ENCODE measurements at places on chromosomes 1 and 21.

GRCh38 chr1:41504114-41505035 is 19.9 kb upstream of the EDN2 start:
- DNase-seq: no peak

DNA sequence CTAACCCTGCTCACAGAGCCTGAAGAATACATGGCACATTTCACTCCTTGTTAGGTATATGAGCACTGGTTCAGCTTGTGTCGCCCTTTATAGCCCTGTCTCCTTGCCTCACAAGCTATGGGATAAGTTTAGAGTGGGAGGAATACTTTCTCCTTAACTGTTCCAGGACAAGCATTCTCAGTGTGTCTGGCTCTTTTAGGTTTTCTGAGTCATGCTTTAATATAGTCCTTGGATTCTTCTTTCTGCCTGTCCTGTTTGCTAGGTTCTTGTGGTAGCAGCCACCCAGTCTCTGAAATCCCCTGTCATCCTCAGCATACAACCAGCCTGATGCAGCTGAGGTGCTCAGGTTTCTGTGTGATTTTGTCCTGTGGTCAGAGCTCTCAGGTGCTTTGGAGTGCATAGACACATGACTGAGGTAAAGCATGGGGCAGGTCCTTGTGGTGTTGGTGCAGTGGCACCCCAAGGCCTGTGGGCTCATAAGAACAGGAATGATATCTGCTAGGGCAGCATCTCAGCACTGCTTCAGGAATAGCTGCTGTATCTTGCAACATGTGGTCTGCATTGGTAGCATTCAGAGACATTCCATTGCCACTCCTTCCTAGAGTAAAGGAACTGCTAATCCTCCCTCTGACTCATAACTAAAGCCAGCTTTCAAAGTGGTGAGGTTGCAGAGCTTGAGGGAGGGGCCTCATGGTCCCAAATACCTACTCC is 14.2 kb upstream of the CASQ2 start:
- no peak for DNase-seq

DNA sequence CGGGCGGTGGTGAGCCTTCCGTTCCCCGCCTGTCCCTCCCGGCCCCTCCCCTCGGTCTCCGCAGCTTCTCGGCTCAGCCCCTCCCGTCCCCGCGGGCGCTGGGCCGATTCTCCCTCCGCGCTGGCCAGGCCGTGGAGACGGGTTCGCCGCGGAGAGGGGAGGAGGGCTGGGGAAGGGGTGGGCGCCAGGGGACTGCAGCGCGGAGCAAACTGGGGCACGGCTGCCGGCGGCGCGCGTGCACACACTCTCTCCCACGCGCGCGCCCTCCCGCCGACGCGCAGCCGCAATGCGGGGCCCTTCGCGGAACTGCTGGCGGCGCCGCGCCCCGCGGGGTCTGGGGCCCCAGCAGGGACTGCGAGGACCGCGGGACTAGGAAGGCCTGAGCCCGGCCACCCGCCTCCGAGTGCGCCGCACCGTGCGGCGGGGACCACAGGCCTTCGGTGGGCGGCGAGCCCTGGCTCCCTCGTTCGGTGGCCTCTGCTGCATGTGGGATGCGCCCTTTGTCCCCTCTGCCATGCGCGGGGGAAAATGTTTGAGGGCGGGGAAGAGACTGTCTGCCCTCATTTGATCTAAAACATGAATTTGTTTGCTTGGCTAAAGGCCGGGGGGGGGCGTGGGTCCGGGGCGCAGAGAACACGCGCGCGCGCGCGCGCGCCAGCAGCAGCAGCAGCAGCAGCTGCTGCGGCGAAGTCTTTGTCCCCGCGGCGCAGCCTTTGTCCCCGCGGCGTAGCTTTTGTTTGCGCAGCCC is 90.7 kb upstream of the VAMP3 start:
- peak; percentile 24 for DNase-seq

DNA sequence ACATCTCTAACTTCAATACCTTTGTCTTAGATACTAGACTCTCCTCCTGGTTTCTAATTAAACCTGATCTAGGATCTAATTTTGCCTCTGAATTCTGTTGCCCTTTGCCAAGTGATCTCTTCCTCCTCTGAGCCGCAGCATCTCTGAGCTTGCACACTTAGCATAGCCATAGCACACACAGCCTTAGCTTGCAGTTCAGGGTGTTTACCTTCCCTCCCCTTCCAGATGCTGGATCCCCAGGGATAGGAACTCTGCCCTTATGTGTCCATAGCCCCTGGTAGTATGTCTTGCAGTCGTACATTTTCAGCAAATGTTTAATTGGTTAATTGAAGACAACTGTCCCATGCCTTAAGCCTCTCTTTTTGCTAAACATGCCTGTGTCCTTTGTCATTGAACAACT is 30.3 kb downstream of the SELL start:
- no peak for DNase-seq

DNA sequence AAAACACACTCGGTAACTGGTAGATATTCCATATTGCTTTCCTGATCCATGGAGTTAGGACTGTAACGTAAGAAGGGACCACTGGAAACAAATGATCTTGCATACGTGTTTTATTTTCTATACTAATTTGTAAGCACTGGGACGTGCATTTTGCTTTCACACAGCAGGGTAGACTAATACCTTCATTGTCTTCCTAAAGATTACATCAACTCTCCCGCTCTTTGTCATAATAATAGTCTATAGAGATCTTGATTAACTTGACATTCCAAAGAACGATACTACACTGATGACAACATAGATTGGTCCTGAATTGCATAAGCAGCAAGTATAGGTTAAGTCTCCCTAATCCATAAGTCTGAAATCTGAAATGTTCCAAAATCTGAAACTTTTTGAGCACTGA is 166.5 kb downstream of the FAF1 start:
- DNase-seq: no peak

DNA sequence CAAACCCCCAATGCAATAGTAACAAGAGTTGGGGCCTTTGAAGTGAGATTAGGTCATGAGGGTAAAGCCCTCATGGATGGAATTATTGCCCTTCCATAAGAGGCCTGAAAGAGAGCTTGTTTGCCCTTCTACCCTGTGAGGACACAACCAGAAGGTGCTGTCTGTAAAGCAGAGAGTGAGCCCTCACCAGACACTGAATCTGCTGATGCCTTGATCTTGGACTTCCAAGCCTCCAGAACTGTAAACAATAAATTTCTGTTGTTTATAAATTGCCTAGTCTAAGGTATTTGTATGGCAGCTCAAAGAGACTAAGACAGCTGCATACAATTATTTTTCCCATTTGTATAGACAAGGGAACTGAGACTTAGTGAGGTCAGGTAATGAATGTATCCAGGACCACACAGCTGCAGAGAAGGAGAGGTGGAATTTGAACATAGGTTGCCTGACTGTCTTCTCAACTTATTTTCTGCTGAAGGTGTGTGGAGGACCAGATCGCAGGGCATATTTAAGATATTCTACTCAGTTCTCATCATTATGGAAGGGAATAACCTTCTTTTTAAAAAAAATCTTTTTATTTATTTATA is 18.7 kb downstream of the IL23R start:
- no peak for DNase-seq

- no peak for DNase-seq
These were observed 636.7 kb downstream of the PLA2G4A start for GRCh38 chr1:187465441-187465840.

DNA sequence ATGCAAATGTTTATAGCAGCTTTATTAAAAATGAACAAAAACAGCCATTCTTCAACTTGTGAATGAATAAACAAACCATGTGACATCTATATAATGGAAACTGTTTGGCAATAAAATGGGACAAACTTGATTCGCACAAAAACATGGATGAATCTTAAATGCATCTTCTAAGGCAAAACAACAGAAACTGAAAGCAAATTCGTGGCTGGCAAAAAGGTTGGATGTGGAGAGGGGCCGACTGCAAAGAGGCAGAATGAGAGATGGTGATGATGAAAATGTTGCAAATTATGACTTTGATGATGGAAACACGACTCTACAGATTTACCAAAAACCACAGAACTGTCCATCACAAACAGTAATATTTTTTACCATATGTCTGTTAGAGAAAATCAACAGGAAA is 327.0 kb upstream of the NR5A2 start:
- DNase-seq: no peak

DNA sequence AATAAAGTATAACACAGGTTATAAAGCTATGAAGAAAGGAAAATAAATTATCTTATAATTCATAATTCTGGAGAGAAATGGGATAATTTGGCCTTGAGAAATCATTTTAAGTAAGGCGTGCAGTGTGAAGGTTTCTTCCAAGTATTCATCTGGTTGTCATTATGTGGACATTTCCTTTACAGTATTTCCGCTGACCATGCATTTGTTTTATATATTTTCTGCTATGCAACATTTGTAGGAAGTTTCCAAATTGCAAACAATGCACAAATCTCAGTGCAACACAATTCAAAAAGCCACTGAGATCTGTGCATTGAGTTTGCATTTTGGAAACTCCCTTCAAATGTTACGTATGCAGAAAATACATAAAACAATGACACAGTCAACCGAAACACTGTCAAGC is 17.8 kb downstream of the ZNF670 start:
- DNase-seq: no peak

GRCh38 chr1:230822092-230822581 is 46.2 kb downstream of the C1orf198 start:
- no peak for DNase-seq

- DNase-seq: no peak
These were observed 5.4 kb upstream of the NTNG1 start for GRCh38 chr1:107135463-107135862.

GRCh38 chr1:220224611-220225124 is 47.6 kb downstream of the RAB3GAP2 start:
- DNase-seq: no peak

- no peak for DNase-seq
These were observed 409.4 kb upstream of the DAB1 start for GRCh38 chr1:57833296-57833695.

DNA sequence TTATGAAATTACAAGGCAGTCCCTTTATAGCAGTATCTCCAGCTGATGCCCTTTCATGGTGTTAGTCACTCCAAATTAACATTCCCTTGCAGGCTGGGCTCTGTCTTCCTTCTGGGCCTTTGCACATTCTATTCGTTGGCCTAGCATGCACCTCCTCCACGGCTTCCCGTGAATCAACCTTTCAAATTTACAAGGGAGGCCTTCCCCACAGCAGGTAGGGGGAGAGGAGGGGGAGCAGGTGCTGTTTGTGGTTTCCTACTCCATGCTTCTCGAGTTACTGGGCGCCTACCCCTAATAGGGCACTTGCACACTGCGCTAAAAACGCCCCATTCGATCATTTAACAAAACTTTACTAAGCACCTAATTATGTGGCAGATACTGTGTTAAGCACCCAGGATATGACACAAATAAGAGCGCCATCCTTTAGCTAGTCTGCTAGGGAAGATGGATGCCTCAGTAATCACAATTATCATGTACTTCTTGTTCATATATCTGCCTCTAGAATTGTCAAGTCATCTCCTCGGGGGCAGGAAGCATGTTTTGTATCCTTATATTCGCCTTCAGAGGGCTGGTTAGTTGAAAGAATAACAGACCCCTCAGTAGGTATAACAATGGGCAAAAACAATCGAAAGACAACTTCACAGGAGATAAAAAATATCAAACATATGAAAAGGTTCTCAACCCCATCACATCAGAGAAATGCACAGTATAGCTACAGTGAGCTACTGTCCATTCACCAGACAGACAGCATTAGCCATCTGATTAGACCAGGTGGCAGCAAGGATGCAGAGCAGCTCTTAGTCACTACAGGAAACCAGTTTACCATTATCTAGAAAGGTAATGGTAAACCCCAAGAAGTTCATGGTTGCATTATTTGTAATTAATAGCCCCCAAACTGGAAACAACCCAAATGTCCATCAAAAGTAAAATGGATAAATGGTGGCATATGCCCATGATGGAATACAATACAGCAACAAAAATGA is 1.7 kb upstream of the ADAR start:
- peak; percentile 38 for DNase-seq

DNA sequence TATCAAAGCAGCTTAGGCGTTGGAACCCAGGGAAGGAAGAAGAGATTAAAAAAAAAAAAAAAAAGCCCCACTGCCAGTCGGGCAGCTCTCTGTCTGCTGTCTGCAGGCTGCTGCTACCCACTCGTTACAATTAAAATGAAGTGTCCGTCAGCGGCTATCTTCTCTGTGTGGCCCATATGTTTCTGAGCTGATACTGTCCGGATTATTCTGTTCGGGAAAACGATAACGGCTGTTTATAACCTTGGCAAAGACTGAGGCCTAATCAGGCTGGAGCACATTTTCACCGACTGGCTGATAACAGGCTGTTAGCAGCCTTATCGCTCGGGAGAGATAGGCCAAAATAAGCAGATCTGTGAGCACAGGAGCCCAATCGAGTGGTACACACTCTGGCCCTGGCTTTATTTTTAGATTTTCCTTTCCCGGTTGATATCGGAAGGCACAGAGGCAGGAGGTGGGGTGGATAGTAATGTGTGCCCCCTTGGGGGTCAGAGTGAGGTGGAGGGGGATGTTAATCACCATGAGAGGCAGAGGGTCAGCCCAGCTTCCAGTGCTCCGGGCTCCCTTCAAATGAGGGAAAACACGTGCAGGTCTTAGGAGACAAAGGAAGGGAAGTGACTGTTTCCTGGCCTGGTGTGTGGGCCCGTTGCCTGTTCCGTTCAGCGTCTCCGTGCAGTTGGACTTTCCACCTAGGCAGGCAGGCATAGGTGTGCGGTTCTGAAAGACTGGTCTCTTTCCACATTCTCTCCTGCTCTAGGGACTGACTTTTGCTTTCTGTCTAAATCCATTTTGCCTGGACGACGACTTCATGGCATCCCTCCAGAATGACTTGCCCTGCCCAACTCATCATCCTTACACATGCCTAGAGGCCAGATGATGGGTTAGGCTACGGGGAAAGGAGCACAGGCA is 153.4 kb downstream of the PBX1 start:
- DNase-seq: no peak

DNA sequence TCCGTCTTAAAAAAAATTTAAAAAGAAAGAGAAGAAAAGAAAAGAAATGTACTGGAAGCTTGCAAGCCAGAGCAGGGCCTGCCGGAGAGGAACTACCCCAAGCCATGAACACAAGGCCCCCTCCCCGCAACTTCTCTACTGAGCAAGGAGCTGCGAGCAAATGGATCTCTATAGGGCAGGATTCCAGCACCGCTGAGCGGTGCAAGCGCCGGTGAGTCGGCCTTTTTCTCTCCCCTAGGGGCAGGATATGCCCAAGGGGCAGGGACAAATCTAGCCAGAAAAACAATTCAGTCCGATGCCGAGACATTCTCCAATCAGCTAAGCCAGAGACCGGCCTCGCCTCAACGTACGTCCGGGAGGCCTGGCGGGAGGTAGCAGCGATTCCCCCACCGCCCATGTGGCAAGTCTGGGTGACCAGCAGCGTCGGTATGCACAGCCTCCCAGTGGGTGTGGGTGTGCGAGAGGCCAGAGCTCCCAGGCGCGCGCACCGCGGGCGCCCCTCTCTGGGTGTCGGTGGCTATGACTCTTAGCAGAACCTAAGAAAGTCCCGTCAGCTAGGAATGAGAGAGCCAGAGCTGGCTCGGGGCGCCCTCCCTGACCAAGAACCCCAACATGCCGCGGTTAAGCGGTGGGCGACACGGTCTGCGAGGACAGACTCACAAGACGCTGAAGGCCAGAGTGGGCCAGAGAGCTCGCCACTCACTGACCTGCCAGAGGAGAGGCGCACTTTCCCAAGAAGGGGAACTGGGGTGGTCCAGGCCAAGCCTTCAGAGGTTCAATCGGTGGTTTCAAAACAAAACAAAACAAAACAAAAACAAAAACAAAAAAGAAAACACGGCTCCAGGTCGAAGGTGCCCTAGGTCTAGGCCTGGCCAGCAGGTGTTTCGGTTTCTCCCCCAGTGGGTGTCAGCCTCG is 1.9 kb downstream of the CSMD2 start:
- no peak for DNase-seq

GRCh38 chr1:17957588-17958267 is 149.9 kb upstream of the IGSF21 start:
- no peak for DNase-seq
